ENCODE measurements at places on chromosomes 12 and 14. TPM values are rescaled to one million over a fixed set of nuclear protein-coding genes. Genes with fewer than 3 reads are reported as not detected.

SLC17A8 gene
- total RNA-seq, result not detected

TMEM119 gene
- total RNA-seq, result 0.03 TPM

HHIPL1 gene
- total RNA-seq, result not detected

PLEKHG3 gene
- 23.5 TPM for total RNA-seq

FAM216A gene
- total RNA-seq, result 46.1 TPM

RD3L gene
- total RNA-seq, result not detected

RBM23 gene
- 38.1 TPM for total RNA-seq

Measured in HT1080 (cell line).